COR-L47 (cell line): ENCODE measurements at places on chromosomes 1 and 21.

- DNase-seq: no peak
Measured at GRCh38 chr1:246213502-246213901, 293.6 kb downstream of the SMYD3 start.

GRCh38 chr1:93584261-93585003 lies 97.2 kb downstream of the BCAR3 start:
- no peak for DNase-seq

- no peak for DNase-seq
Measured at GRCh38 chr1:168374566-168374965, 93.9 kb downstream of the TBX19 start.

DNA sequence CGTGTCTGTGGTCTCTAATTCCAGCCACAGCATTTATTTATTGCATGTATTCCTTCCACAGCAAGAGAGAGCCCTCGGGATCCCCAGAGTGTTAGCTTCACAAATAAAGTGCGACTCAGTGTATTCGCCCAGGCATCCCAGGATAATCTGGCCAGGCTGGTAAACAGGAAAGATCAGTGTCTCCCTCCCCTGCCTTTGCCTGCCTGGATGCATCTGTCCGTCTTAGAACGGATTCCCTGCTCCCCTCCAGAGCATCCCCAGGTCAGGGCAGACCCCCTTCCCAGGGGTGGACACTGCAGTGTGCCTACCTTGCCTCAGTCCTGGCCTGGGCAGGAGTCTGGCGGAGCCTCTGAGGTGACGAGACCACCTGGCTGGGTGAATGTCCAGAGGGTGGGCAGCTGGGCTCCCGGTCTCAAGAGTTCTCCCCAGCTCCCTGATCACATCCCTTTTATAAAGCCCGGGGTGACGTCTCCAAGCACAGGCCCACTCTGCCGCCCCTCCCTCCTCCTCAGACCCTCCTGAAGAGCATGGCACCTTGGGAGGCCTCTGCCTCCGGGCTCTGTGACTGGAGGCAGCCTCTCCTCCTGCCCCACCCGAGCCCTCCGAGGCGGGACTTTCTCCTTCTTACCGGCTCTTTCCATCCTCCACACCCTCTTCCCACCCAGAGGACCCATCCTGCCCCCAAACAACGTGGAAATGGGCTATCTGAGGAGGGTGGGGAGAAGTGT lies at the start of gene KISS1:
Gene KISS1, minus strand, starts transcription at position 424 of the 728 bp plus-strand sequence. CDS start 3,615 bp downstream, outside the sequence.
- no peak for DNase-seq

DNA sequence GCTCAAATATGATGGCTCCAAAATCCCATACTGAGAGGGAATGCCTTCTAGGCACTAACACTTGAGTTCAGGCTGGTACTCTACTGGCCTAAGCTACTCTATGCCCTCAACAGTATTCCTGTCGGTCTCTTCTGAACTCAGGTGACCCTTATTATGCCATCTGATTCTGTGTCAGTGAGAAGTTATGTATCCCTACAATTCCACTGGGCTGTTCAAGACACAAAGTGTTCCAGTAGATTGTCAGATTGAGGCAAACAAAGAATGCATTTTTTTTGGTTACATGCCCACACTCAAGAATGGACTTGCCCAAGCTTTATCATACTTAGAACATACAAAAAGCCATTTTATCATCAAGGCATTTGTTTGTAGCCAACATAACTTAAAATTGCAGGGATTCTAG lies 553.8 kb upstream of the PRMT6 start:
- DNase-seq: no peak

- no peak for DNase-seq
Measured at GRCh38 chr1:23081376-23081775, 62.1 kb downstream of the KDM1A start.

DNA sequence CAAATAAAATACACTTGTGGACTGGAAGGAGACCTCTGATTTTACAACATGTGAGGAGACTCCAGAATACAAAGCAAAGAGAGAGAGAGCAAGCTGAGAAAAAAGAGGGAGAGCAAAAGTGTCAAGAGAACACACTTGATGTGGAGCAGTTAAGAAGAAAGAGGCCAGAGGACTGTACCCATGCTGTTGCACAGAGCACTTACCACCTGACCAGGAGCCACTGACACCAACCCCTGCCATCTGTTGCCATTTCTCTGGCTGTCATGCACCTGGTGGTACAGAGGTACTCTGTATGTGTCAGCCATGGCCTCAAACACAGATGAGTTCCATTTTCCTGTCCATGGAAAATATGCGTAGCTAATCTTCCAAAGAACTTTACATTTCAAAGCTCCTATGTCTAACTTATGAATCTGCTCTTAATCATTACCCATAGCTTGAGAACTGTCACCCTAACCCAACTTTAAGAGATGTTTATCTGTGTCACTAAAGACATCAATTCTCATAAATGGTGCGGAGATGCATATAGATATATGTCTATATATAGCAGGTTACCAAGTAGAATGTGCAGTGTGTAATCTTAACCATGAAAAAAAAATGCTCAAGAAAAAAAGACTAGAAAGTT lies 32.8 kb upstream of the ABCD3 start:
- DNase-seq: no peak

- DNase-seq: no peak
Measured at GRCh38 chr1:179137617-179138255, 55.9 kb downstream of the TOR3A start.

DNA sequence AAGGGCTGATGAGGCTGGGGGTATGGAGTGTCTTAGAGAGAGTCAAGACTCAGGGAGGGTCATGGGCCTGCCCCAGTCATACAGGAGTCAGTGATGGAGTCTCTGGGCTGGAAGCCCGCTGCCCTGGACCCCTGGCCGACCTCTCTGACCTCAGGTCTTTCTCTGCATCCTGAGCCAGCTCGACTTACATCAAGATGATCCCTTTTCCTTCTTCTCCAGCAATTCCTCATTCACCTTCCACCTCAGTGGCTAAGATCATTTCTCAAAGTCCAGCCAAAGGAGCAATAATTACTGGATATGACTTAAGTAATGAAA lies 308.6 kb downstream of the MATN1 start:
- no peak for DNase-seq

DNA sequence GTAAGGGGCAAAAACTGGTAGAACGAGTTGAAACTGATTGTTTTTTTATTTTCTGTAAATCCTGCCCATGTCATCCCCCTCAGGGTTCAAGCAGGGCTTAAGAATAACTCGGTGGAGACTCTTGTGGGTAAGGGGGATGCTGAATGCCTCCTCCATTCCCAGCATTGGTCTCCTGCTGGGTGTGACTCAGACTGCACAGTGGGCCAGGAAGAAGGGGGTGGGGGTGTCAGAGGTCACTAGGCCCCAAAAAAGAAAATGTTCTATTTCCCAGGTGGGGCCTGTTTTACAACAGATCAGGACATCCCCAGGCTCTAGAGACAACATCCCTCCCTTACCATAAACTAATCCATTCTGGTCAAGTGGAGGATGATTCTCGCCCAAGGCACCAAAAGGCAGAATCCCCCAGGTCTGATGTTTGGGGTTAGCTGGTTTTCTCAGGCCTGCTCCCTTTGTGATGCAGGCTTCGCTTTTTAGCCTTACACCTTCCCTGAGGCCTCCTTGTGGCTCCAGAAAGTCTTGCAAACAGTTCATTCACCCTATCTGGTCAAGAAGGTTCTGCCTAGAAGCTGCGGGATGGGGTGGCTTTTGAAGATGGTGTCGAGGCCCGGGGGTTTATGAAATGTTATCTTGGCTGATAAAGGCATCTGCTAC lies 10.7 kb upstream of the GRHL3 start:
- no peak for DNase-seq

- DNase-seq: no peak
Measured at GRCh38 chr1:53963460-53963859, 17.3 kb downstream of the LRRC42 start.

DNA sequence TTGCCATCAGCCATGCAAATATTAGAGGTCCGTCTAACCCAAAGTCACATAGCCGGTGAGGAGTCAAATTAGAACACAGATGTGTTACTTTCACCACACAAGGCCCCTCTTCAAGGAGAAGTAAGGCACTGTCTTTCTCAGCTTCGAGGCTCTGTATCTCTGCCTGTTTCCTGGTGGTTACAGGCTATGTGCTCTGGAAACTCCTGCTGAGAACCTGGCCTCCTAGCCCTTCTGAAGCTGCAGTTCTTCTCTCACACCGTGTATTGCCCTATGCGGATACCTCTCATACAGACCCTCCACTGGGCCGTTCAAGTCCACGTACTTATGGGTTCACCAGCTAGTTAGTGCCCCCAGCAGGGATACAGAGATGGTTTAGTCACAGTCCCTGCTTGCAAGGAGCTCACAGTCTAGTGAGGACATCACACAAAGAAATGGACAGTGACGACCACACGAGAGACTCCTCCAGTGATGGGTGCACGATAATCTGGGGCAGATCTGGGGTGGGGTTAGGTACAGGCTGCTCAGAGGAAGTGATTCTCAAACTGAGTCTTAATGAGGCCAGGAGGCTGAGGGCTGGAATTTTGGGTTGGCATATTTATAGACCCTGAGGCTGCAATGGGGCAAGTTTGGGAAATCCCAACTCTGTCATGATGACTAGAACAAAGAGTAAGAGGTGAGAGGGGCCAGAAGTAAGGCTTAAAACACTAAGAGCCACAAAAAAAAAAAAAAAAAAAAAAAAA lies 22.8 kb upstream of the ELOA start:
- no peak for DNase-seq

DNA sequence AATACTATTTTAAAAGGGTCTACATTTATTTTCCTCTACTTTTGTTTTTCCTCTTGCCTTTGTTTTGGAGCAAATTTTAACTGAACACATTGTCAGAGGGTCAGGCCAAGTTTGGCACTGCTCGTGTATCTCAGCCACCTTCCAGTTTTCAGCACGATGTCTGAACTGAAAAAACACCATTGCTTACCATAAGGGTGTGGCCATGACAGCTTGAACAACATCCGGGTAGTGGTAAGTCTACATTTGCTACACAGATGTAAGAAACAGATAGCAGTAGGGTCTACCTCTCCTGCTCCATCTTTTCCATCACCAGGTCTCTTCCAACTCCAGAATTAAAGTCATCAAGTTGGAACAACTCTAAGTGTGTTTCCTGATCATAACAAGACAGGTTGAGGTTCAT lies 4.2 kb downstream of the HIVEP3 start:
- DNase-seq: no peak

GRCh38 chr1:69551476-69552324 lies 16.0 kb upstream of the LRRC7 start:
- DNase-seq: no peak

DNA sequence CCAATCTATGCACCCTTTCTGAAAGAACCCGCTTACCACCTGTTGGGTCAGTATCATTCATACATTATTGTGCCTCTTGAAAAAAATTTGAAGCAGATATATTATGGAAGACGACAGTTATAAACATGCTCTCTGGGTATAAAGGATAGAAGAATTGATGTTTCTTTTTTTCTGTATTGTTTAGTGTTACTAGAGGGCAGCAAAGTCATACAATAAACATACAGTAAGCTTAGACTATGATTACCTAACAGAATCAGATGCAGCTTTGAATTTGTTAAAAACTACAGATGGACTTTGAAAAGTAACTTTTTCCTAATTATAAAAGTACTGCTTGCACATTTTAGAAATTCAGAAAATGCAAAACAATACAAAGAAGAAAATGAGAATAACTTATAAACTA lies 11.1 kb upstream of the PAXBP1 start:
- no peak for DNase-seq

DNA sequence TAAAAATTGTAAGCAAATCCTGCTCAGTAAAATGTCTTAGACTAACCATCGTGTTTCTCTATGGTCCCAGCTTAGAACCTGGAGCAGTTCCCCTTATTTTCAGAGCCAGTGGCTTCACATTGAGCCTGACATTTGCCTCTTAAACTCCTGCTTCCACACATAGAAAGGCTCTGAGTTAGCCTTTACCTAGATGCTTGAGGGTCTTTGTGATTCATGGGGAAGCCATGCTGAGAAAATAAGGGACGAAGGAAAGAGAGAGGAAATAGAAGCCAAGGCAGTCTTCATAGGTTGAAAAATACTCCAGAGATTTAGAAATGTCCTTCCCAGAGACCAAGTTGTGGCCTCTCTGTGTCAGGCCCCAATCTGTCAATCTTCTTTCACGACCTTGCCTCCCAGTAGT lies 16.1 kb upstream of the RBBP5 start:
- DNase-seq: no peak

GRCh38 chr1:172766462-172766861 lies 107.6 kb downstream of the FASLG start:
- DNase-seq: no peak

- DNase-seq: no peak
Measured at GRCh38 chr21:44281801-44282200, 3.9 kb upstream of the AIRE start.

- DNase-seq: no peak
Measured at GRCh38 chr1:34825455-34826091, 32.8 kb downstream of the GJA4 start.

DNA sequence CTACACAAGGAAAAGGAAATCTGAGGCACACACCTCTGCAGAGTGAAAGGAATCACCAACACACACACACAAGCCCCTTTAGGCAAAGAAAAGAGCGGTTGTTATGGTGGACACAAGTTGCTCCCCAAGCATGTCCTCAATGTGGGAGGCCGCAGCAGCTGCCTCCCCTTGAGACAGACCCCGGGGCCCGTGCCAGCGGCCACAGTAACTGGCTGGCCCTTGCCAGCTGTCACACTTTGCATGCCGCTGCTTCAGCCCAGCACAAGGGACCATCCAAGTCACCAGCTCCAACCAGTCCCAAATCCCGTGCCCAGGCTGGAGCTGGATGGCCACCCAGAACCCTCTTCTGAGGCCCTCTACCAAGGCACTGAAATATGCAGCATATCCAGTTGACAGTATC lies 2.9 kb upstream of the OLIG1 start:
- DNase-seq: no peak

DNA sequence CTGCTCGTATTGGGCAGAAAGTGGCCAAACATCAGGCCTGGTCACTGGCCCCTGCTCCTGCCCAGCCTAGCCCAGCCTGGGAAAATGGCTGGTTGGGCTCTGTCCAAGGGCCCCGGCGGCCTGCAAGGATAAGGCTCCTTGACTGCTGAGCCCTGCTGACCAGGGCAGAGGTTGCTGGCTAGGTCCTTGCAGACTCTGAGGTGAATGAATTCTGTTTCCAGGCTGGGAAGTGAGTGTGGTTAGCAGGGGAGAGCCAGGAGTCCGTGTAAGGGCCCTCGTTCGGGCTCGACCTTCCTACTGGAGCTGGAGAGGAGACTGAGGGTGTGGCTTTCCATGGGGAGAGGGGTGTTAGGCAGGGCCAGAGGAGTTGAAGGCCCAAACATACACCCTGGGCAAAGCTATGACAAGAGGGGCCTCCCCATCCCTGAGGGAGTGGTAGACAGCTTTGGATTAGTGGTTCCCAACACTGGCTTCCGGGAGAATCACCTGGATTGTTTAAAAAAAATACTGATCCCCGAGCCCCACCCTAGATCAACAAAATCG lies 20.6 kb downstream of the CSF1 start:
- no peak for DNase-seq

DNA sequence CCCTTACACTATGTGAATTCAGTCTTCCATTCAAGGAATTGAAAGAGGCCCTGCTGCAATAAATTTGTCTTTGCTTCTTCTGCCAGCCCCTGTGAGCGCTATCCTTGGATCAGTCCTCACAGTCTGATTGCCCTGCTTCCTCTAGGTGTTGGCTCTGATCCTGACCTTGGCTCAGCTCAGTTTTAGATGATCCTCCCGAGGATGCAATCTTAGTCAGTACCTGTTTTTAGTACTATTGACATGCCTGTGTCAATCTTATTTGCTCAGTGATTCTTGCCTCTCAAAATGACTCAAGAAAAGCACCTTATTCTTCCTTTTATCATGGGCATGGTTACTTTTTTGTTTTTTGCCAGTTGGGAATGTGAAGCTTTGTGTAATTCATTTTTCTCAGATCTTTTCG lies 101.4 kb upstream of the KCNK1 start:
- no peak for DNase-seq

- no peak for DNase-seq
Measured at GRCh38 chr1:22286491-22286890, 143.6 kb upstream of the WNT4 start.
